RPMI7951 (cell line): ENCODE measurements at places on chromosomes 2 and 18. TPM values are rescaled to one million over a fixed set of nuclear protein-coding genes. Genes with fewer than 3 reads are reported as not detected.

- peak; percentile 98 for DNase-seq
These were observed 69.3 kb upstream of the MCFD2 start for GRCh38 chr2:46984642-46985476.

DNA sequence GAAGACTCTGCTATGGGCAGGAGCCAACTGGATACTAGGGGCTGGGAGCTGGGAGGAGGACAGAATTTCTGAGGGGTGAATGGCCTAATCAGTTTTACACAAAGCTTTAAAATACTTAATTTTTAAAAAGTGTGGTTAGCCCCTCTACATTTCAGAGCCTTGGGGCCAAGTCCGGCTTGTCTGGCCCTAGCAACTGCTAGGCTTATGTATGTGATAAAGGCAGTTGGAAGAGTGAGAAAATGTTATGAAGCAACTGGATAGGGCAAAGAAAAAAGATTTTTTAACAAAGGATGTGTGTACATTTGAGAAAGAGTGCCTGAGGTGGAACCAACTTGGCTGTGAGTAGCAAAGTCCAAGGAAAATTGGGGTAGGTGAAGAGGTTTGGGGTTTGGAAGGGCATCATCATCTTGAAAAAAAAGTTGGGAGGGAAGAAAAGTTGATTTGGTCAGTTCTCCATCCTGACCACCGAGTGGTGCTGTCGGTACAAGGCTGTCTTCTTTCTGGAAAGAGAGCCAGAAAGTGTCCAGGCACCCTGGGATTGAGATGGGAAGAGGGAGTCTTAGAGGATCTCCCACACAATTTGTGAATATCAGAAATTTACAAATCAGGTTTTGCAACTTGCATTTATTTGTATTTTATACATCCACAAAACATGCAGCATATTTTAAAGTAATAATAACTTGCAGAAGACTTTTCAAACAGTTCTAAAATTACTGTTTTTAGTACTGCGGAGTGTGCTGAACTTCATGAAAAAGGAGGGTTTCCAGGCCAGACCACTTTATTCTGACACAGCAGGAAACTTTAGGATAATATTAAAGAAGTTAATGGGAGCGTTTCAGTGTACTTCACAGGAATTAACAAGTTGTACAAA is 10.5 kb upstream of the CDK15 start:
- peak; percentile 74 for DNase-seq

DNA sequence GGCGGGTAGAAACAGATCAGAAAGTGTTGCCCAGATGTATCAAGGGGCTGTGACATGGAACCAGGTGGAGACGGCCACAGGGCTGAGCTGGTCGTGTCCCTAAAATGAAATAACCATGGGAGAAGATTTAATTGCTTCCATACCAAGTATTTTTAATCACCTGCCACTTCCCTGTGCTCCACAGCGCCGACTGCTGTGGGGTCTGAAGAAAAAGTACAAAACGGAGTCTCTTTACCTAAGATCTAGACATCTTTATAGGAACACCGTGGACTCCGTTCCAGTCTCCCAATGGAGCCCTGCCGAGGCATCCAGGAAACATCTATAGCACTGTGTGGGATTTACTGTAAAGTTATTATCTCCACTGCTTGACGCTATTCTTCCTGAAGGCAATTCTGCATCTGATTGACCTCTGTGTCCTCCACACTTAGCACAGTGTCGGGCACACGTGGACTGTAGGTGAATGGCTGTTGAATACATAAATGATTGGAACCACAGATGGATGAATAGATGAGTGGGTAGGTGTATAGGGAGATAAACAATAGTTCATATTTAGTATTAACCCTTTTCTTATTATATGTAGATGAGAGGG is 21.6 kb upstream of the GYPC start:
- DNase-seq = no peak

DNA sequence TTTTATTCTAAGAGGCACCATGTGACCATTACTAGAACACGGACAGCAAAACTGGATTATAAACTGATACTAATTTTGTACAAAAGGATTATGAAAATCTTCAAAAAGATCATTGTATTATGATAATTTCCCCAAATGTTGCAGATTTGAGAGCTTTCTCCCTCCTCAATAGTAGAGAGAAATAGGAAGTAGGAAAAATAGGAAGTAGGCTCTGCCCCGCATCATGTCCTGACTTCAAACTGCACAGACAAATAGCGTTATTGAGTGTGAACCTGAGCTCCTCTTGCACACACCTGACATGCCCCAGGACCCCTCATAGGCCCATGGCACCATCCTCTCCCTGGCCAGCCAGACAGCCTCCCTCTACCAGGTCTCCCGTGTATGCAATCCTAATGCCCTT is 25.4 kb downstream of the CHRNA1 start:
- DNase-seq = no peak

DNA sequence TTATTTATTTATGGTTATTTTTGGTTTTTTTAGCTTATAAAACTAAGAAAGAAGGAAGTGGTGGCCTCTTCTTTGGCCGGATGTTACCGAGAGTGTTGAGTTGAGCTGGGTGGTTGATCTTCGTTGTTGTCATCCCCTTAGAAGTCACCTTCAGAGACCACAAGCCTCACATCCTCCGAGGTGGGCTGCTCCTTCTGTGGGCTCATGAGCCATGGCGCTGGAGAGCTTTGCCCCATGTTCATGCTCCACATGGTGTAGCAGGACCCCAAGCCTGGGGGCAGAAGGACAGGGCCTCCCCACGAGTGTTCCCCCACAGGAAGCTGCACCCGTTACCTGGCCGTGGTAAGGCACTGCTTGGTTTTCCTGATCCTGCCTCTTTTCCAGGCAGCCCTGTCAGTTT is 23.4 kb downstream of the SNTG2 start:
- DNase-seq = no peak

MAB21L4 gene
- not detected in 2 replicates for total RNA-seq

DNA sequence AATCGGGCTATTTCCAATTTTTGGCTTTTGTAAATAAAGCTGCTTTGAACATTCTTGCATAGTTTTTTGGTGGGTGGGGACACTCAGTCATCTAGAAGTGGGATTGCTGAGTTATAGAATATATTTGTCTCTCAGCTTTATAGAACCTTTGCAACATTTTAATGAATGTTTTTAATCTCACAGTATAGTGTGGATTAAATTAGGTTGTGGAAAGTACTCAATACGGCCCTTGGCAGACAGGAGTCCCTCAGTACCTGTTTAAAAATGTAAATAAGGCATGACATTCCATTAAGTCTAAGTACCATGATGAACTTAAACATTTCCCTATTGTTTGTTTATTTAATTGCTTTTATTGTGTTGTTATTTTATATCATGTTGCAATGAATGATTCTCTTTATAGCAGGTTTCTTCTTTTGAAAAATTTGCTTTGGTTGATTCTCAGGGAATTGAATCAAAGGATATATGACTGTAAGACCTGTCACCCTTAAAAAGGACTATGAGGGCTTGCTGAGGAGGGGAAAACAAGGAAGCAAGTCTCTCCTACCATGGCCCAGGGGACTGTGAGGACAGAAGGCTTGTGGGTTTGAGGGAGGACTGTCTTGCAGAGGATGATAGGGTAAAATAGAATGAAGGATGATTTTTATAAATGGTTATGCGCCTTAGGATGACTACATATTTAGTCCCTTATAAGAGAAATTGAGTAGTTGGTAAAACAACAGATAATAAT is 165.1 kb downstream of the RPIA start:
- no peak for DNase-seq

- no peak for DNase-seq
These were observed 92.4 kb downstream of the TRABD2A start for GRCh38 chr2:84788498-84788897.

DSEL gene
- total RNA-seq = 0.48 and 0.68 TPM in 2 replicates

DNA sequence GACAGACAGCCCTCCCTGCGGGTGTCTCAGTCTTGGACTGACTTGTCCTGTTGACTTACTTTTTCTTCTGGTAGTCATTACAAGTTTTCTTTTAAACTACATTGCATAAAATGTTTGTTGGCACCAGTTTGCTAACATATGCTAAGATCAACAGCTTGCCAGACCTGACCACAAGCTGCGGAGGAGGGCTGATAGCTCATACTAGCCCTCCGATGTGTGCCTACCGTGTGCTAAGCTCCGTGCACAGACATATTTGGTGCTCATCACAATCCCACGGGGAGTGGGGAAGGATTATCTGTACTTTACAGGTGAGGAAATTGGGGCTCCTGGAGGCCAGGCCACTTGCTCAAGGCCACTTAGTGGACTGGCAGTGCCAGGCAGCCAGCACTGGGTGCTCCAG is 72.8 kb upstream of the YPEL5 start:
- peak; percentile 29 for DNase-seq

ASAP2 gene
- 40.1 and 46.7 TPM in 2 replicates for total RNA-seq

DNA sequence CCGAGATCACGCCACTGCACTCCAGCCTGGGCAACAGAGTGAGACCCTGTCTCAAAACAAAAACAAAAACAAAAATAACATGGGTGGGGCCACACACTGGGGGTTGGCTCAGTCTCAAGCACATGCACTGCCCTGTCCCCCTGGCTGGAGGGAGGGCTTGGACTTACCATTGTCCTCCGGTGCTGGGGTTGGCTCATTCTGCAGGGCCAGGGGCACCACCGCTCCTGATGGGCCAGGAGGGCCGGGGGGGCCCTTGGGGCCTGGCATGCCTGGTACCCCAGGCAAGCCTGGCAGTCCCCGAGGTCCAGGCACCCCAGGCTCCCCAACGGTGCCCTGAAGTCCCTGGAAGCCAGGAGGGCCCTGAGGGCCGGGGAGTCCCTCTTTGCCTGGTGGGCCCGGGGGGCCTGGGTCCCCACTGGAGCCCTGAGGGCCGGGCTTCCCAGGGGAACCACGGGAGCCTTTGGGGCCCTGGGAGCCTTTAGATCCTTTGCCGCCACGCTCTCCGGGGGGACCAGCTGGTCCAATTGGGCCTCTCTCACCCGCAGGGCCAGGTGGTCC is 66.8 kb upstream of the THOC1 start:
- DNase-seq = no peak

- peak; percentile 69 for DNase-seq
These were observed 35.2 kb upstream of the SCN9A start for GRCh38 chr2:166410828-166411472.

- peak; percentile 84 for DNase-seq
These were observed 36.6 kb downstream of the COPS8 start for GRCh38 chr2:237122214-237122666.

- DNase-seq = no peak
These were observed 114.2 kb downstream of the PTPRM start for GRCh38 chr18:7681298-7681697.

SNED1 gene
- total RNA-seq = 63.7 and 65.5 TPM in 2 replicates

SCYGR3 gene
- not detected in 2 replicates for total RNA-seq

DNA sequence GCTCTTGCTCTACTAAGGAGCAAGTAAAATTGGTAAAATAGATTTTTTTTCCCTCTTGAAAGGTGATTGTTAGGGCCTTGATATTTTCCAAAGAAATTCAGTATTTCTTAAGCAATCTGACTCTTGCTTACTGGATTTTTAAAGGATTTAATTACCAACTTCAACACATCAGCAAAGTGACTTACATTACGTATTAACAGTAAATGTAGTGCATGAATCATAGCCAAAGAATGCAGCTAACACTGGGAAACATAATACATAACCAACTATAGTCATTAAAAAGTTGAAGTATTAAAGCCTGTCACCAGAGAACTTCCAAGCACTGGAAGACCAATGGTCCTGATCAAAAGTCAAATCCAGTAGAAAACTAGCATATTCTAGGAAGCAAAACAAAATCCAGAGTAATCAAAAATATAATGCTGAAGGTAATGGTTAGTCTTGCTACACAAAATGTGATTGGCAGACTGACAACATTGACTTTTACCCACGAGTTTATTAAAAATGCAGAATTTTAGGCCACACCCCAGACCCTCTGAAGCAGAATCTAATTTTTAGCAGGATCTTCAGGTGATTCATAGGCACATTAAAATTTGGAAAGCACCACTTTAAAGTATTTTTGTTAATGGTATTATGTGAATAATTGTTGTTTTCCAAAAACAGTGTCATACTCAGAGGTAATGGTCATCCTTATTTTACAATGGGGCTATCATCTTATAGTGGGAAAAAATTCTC is 31.8 kb upstream of the CAVIN2 start:
- DNase-seq = peak; percentile 82

CAPN14 gene
- total RNA-seq = 0.96 and 1.3 TPM in 2 replicates
